ENCODE measurements at places on chromosomes 11 and 22.

DNA sequence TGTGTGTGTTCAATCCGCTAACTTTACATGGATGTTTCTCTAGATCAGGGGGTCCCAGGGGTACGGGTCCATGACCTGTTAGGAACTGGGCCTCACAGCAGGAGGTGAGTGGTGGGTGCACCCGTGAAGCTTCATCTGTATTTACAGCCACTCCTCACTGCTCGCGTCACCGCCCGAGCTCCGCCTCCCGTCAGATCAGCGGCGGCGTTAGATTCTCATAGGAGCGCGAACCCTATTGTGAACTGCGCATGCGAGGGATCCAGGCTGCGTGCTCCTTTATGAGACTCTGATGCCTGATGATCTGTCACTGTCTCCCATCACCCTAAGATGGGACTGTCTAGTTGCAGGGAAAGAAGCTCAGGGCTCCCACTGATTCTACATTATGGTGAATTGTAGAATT is 31.9 kb downstream of the MRGPRD start:
- no peak for DNase-seq

DNA sequence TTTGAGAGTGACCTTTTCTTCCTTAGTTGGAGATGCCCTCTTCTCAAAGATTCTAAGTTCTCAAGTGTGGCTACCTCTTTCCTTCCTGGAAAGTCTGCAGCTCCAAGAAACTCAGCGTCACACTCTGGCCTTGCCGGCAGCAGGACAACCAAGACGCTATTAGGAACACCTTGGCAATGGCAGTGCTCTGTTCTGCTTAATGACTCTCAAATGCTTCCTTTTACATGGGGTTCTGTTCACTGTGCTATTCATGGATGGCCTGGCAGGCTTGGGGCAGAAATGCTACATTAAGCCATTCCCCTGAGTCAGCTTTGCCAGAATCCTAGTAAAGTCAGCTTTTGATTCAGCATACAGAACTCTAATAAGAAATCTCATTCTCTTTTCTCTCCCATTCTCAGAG is 25.9 kb downstream of the LARGE2 start:
- no peak for DNase-seq

DNA sequence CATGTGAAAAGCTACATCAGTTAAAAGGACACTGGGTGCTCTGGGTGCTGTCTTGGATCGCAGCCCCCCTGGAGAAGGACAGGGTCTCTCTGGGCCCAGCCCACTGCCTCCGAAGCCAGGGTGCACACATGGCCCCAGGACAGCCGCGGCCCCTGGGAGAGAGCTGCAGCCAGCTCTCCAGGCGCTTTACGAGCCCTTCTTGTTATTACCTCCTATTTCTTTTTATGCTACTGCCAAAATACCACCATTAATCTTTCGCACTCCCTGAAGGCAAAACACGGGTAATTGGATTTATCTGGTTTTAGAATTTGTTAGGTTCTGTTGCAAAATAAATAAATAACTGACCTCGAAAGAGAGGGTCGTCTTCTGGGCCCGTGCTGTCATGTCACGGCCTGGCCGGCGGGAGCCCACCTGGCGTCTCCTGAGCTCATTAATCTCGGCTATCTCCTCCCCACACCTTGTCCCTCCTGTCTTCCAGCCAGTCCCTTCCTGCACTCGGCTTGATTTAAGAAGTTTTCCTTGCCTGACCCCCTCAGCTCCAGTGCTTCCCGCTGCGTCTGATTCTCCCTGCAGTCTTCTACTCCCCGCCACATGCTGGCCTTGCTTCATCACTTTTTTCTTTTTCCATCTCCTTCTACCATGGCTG is 611.7 kb downstream of the OPCML start:
- DNase-seq: no peak

DNA sequence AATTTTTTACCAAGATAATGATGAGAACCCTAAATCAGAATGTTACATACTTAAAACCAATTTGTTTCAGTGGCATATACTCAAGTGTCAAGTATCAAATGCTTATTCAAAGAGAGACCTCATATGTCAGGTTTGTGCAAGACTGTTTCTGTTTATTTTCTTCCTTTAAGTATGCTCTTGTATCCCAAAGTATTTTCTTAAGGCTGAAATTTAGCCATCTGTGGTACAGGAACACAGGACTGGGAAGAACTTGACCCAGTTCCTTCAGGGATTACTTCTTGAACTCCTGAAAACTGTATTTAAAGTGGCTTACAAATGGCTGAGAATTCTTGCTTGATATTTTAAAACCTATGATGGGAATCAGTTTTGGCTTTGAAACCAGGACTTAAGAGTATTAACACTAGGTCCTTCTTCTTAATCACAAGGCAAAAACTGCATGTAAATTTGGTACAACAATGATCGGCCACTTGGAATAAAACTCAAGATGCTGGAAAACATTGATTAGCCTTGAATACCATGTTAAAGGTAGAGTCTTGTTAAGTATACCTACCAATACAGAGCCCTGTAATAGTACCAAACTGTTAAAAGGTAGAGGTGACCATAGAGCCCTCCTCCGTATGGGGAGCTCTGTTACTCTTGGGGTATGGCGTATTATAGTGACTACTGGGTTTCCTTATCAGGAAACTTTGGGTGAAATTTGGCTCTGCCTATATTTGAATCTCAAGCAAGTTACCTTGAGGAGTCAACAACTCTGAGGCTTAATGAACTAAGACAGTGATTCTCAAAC is 95.9 kb downstream of the BLID start:
- no peak for DNase-seq

DNA sequence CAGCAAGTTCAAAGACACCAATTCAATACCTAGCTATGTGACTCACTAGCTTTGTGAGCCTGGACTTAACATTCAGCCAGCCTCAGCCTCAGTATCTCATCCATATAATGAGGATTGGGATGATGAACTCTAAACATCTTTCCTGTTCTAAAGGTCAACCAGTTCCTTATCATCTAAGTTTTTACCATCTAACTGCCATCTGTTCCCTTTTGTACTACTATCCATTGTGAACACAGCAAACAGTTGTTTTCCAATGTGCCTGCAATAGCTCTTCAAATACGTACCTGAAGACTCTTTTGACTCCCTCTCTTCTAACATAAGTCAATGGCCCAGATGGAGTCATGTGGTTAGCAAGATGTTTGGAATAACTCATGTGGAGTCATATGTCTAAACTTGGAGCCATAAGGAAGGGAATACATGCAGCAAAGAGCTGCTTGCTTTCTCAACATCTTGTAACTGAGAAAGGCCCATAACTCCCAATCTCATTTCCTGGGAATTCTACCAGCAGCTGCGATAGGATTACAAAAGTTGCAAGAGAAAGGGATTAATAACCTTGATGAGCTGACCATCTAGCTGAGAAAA is 19.4 kb downstream of the SYTL2 start:
- DNase-seq: no peak

- no peak for DNase-seq
Measured at GRCh38 chr11:68821670-68822069, 20.0 kb downstream of the CPT1A start.

- DNase-seq: no peak
Measured at GRCh38 chr11:87150936-87151335, 113.2 kb downstream of the TMEM135 start.

DNA sequence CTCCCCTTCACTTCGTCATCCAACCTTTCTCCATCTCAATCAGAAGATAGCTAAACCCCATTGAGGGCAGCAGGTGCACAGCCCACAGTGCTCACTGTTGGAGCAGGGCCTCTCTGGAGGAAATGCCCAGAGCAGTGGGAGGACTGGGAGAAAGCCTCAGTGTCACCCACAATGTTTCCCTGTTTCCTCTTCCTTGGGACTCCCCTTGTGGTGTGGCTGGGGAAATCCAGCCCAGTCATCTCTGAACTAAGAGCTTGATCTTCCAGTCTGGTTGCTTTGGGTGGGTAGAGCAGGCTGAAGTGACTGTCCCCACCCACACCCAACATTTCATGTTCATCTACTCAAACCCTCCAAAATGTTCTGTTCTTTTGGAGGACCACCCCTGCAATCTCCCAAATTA is 29.8 kb upstream of the EED start:
- DNase-seq: no peak

DNA sequence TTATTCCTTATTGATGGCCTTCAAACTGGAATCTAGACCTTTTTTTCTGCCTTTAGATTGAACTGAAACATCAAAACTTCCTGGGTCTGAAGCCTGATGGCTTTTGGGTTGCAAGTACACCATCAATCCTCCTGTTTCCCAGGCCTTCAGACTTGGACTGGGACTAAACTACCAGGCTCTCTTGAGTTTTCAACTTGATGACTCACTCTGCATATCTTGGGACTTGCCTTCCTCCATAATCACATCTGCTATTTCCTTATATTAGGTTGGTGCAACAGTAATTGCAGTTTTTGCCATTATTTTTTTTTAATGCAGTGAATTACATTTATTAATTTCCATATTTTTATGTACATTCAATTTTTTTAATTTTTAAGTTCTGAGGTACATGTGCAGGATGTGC is 7.0 kb downstream of the OR51B5 start:
- DNase-seq: no peak

DNA sequence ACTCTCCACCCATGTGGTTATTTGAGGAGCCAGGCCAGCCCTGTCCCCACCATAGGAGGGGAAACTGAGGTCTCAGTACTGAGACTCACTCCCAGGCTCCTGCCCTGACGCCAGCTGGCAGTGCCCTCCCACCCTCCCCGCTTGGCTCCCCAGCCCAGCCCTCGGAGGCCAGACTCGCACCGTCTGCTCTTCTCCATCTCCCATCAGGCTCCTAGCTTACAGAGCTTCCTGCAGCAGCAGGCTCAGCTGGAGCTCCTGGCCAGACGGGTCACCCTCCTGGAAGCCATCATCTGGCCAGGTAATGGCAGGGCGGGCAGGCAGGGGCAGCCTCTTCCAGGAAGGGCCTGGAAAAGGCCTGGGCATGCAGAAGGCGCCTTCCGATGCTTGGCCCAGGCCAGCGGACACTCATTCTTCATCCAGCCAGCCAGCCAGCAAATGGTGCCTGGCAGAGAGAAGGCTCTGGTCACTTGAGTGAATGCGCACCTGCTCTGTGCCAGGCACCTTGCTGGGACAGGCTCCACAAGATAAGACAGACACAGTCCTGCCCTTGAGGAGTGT is 12.6 kb downstream of the RHBDD3 start:
- no peak for DNase-seq

DNA sequence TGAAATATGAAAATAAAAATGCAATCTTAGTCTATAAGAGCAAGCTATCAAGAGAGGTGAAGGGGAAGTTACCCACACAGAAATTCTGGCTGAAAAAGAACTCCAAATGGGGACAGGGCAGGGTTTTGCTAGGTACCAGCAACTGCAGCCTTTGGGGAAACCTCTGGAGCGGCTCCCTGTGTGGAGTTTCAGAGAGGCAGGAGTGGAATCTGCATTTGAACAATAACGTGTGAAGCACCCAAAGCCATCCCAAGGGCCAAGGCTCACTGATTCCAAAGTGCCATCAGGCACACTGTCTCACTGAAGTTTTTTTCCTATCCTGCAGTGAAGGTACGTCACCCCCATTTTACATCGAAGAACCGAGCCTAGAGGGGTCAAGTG is 87.8 kb downstream of the KCNC1 start:
- no peak for DNase-seq

- DNase-seq: peak; percentile 6
Measured at GRCh38 chr22:50000587-50001387, 11.8 kb downstream of the IL17REL start.

DNA sequence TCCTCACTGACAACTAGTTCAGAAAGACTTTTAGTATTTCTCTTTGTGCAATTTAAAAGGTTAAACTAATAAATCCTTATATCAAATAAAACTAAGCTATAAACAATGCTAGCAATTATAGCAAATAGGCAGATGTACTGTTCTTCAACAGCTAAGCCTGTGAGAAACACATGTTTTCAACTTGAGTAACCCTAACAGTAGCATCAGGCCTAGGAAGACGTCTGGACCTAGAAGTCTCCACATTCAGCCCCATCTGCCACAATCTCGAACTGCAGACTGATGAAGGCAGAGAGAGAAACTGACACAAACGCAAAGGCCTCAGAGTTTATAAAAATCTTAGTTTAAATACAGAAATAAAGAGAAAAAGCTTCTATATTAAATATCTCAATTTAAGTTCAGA is 2.5 kb downstream of the ST13 start:
- no peak for DNase-seq

GRCh38 chr11:81494431-81494830 is 1239.2 kb downstream of the FAM181B start:
- no peak for DNase-seq

- DNase-seq: no peak
Measured at GRCh38 chr22:21741790-21742189, 6.2 kb upstream of the YPEL1 start.

GRCh38 chr22:41780746-41781505 is 19.6 kb upstream of the CCDC134 start:
- peak; percentile 75 for DNase-seq

GRCh38 chr22:23882370-23882769 is 11.8 kb upstream of the MIF start:
- DNase-seq: no peak

- DNase-seq: no peak
Measured at GRCh38 chr22:42862045-42862734, 5.1 kb upstream of the ARFGAP3 start.

DNA sequence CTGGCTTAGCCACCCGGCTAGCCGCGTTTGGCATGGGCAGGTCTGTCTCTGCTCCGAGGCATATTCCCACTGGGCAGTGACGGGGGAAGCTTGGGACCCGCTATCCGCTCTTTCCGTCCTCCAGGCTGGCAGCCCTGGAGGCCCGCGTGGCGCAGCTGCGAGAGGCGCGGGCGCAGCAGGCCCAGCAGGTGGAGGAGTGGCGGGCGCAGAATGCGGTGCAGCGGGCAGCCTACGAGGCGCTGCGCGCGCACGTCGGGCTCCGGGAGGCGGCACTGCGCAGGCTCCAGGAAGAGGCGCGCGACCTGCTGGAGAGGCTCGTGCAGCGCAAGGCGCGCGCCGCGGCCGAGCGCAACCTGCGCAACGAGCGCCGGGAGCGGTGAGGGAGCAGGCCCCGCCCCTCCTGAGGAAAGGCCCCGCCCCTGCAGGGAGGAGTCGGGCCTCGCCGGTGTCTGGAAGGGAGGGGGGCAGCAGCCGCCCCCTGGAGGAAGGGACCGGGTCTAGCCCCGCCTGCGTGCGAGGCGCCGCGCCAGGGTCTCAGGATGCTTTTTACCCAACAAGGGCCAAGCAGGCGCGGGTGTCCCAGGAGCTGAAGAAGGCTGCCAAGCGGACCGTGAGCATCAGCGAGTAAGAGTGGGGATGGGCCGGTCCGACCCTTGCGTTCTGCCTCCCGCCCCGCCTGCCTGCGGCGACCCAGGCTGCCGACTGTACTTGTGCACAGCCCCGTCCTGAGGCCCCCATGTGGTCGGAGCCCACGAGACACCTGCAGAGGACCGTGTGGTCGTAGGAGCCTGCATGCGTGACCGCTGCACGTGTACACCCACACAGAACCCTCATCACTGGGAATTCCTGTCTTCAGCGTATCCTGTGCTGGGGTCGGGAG is 7.9 kb downstream of the ATG16L2 start:
- peak; percentile 92 for DNase-seq
